Activated T-cell treated with anti-CD3 and anti-CD28 coated beads for 24 hours (primary cell): ENCODE measurements at places on chromosomes 7 and 10.

DNA sequence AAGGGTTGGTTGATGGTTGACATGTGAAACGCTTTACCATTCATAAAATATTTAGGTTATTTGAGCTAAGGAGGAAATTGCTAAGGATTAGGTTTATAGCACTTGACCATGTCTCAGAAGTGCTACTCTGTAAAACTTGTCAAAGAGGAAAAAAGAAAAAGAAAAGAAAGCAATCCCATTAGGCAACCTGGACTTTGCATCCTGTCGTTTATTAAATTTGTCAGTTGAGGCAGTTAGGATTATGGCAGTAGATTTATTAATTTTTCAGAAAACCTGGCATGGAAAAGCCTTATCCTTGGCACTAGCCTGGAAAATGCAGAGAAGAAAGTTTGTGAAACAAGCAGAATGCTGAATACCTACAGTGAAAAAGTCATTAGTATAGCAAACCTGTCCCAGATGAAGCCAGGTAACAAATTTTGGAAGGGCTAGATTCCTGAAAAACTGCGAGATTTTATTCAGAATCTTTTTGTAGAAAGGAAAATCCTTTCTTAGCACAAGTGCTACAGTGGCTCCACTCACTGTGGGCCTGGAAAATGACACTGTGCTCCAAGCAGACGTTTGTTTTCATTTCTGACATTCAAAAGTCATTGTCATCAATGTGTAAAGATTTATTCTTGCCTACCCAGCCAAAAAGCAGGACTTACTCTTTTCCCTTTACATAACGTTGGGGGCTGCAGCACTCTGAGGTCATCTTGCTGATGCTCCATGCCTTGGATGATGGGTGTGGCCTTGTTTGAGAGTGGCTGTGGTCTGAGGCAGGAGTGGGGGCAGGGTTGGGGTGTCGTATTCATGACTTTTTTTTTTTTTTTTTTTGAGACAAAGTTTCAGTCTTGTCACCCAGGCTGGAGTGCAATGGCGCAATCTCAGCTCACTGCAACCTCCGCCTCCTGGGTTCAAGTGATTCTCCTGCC lies 664.9 kb downstream of the SUGCT start:
- no peak for DNase-seq

GRCh38 chr7:114048386-114049235 lies 129.8 kb upstream of the PPP1R3A start:
- DNase-seq = no peak

GRCh38 chr7:21690705-21691104 lies 147.9 kb downstream of the DNAH11 start:
- DNase-seq = no peak

DNA sequence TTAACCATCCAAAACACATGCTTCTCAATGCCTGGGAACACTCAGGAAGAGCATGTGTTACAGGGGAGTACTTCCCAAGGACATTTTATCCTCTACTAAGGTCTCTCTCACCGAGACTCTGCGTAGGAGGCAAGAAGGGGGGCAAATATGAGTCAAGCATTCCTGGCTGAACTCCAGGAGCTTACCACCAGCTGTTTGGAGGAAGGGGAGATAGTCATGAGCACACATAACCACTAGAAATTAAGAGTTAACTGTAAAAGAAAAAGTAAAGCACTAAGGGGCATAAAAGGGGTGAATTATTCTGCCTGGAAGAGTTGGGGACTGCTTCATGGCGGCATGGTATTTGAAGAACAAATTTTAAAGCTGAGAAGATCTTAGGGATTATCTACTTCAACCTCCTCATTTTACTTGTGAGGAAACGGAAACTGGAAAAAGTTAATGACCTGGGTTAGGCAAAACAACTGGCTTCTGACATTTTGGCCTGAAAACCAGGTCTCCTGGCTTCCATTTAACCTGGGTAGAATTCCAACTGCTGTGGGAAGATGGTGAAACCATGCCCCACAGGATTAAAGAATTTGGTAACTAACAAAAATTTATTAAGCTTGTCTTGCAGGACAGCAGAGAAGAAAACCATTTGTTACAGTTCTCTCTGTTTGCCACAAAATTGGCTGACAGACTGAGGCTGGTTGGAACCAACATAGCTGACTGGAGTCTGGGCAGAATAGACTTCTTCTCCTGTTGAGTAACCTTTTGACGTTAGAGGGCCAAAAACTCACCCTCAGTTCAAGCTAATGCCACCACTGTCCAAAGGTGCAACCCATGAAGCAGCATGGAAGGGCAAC lies 85.5 kb downstream of the SLC25A13 start:
- DNase-seq = no peak

DNA sequence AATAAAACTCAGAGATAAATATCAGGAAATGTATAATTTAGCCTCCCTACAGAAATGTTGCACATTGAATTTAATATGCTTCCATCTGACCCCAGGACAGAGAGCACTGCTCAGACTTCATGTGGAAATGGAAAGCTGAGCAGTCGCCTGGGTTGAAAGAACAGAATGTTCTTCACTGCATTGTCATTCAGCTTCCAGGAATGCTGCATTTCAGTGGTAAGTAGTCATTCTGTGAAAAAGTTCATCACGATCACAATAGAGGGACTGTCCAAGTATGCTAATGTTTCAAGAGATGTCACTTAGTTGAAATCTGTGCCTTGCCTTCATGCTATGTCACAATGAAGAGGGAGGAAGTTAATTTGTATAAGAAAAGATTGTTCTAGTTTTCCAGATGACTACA lies 147.3 kb downstream of the NRCAM start:
- DNase-seq = no peak

- DNase-seq = no peak
Observed at GRCh38 chr10:17219024-17219423, 9.0 kb upstream of the VIM start.

DNA sequence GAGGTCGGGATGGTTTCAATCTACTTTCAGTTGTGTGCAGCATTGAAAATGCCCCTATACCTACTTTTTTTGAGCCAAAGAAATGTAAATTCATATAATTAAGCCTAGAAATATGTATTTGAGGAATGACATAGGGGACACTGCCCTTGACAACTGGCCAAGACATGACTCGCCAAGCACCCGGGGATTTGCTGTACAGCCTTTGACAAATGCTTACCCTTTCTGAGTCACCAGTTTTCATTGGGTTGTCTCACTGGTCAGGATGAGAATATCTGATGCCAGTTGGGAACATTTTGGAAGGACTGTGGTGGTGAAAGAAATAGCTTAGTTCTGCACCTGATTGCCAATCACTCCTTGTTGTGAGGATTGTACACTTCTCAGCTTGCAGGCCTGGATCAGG lies 166.8 kb upstream of the HABP2 start:
- no peak for DNase-seq

- DNase-seq = no peak
Observed at GRCh38 chr10:6037422-6037821, 24.7 kb downstream of the IL2RA start.

GRCh38 chr7:69211739-69212138 lies 386.5 kb upstream of the AUTS2 start:
- DNase-seq = no peak
